Ascending aorta (tissue), 2 donors: ENCODE measurements at places on chromosomes 2 and 18.

DNA sequence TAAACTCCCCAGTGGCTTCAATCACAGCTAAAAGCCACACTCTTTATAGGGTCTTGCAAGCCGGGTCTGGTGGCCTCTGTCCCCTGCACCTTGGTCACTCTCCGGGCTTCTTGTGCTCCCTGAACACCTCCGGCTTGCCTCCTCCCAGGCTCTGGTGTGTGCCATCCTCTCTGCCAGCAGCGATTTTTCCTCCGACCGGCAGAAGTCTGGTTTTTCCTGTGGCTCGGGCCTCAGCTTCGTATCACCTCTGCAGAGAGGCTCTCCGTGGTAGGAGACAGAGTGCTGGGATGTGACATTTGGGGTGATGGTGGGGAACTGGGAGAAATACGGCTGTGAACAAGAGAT lies 58.8 kb upstream of the HPCAL1 start:
- no peaks in the 10 kb centered on the region for H3K4me1 ChIP-seq
- no peak for DNase-seq
- no peak overlapping the region for H3K27ac ChIP-seq
- H3K36me3 ChIP-seq, result no peaks in the 10 kb centered on the region
- no peak overlapping the region for H3K4me3 ChIP-seq
- H3K27me3 ChIP-seq, result no peaks in the 10 kb centered on the region

GRCh38 chr2:188668017-188668680 lies 306.0 kb upstream of the COL3A1 start:
- no peak for DNase-seq
- H3K4me1 ChIP-seq, result peaks cover 3% of the 10 kb centered on the region
- no peaks in the 10 kb centered on the region for H3K36me3 ChIP-seq
- no peak overlapping the region for H3K4me3 ChIP-seq
- no peaks in the 10 kb centered on the region for H3K27me3 ChIP-seq

GRCh38 chr2:171652416-171652785 lies 34.9 kb upstream of the DYNC1I2 start:
- H3K27me3 ChIP-seq, result no peaks in the 10 kb centered on the region
- no peaks in the 10 kb centered on the region for H3K4me1 ChIP-seq
- DNase-seq, result no peak
- no peaks in the 10 kb centered on the region for H3K36me3 ChIP-seq
- H3K27ac ChIP-seq, result no peak overlapping the region

DNA sequence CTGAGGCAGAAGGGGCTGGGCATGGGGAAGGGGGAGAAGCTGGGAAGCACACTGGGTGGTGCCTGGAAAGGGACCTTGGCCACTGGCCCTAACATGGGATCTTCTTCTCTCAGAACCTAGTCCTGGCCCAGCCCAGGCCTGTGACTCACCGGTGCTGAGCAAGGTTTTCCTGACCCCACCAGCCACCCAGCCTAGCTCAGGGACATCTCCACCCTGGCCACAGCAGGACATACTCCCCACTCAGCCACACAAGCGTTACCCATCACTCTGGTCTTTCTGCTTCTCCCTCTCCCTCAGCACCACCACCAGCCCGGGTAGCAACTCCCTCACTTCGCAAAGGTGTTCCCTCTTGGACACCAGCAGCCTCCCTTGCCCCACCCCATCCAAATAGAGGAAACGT lies 22.8 kb downstream of the TNS1 start:
- H3K27me3 ChIP-seq, result no peaks in the 10 kb centered on the region
- no peak overlapping the region for H3K4me3 ChIP-seq
- DNase-seq, result no peak
- peaks cover 18% of the 10 kb centered on the region for H3K4me1 ChIP-seq

DNA sequence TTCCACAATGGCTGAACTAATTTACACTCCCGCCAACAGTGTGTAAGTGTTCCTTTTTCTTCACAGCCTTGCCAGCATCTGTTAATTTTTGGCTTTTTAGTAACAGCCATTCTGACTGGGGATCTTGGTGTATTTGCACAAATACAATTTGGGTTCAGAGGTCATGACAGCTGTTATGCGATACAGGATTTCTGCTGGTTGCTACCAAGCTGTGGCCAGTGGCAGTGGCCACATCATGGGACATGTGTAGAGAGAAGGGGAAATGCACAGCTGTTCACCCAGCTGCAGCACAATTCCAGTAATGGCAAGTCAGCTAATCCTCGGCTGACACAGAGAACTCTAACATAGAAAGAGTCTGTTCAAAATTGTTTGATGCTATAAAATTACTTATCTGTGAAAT lies 21.0 kb upstream of the SELENOI start:
- no peaks in the 10 kb centered on the region for H3K27me3 ChIP-seq
- no peaks in the 10 kb centered on the region for H3K4me1 ChIP-seq
- H3K4me3 ChIP-seq, result no peak overlapping the region

- no peak overlapping the region for H3K27ac ChIP-seq
- H3K4me3 ChIP-seq, result no peak overlapping the region
- no peaks in the 10 kb centered on the region for H3K36me3 ChIP-seq
Measured at GRCh38 chr2:3626812-3627499, 31.0 kb upstream of the ALLC start.

- no peak for DNase-seq
- peaks cover 11% of the 10 kb centered on the region for H3K4me1 ChIP-seq
- no peak overlapping the region for H3K4me3 ChIP-seq
Measured at GRCh38 chr2:41726364-41726763, 321.5 kb upstream of the PKDCC start.

DNA sequence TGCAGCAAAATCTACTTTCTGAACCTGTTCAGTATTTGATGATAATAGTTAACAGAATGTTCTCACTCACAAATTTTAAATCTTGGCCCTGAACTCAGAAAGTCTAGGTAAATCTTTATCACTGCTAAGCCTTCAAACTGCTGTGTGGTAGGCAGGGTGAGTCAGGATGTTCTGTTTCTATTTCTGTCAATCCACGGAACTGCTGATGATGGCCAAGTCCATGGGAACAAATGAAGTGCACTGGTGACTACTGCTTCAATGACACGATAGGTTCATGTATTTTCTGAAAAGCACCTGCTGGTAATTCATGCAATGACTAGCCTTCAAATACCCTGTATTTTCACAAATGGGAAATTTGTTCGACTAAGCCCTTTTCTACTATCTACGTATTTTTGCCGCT lies 14.2 kb downstream of the NIFK start:
- no peak overlapping the region for H3K4me3 ChIP-seq
- no peaks in the 10 kb centered on the region for H3K4me1 ChIP-seq
- no peaks in the 10 kb centered on the region for H3K27me3 ChIP-seq
- H3K27ac ChIP-seq, result peak overlapping the region; percentile 58
- DNase-seq, result no peak
- peaks cover 15% of the 10 kb centered on the region for H3K36me3 ChIP-seq

GRCh38 chr2:151481744-151482143 lies 72.0 kb downstream of the RIF1 start:
- no peak overlapping the region for H3K4me3 ChIP-seq
- no peaks in the 10 kb centered on the region for H3K27me3 ChIP-seq
- peaks cover 18% of the 10 kb centered on the region for H3K36me3 ChIP-seq

GRCh38 chr18:61653823-61654551 lies 238.8 kb downstream of the RNF152 start:
- no peaks in the 10 kb centered on the region for H3K36me3 ChIP-seq
- H3K27me3 ChIP-seq, result no peaks in the 10 kb centered on the region
- no peak for DNase-seq
- no peak overlapping the region for H3K4me3 ChIP-seq
- H3K27ac ChIP-seq, result no peak overlapping the region

DNA sequence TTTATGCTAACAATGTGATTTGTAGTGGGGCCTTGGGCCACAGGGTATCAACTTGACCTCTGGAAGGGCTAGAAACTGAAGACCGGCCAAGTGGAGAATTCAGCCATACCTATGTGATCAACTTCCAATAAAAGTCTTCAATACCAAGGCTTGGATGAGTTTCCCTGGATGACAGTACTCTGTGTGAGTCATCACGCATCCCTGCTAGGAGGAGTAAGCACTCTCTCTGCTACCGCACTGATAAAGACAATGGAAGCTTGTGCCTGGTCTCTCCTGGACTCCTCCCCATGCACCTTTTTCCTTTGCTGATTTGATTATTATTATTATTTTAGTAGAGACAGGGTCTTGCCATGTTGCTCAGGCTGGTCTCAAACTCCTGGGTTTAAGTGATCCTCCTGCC lies 58.1 kb downstream of the SKA1 start:
- DNase-seq, result no peak
- H3K4me1 ChIP-seq, result no peaks in the 10 kb centered on the region
- H3K27me3 ChIP-seq, result no peaks in the 10 kb centered on the region
- no peaks in the 10 kb centered on the region for H3K36me3 ChIP-seq
- H3K4me3 ChIP-seq, result no peak overlapping the region

DNA sequence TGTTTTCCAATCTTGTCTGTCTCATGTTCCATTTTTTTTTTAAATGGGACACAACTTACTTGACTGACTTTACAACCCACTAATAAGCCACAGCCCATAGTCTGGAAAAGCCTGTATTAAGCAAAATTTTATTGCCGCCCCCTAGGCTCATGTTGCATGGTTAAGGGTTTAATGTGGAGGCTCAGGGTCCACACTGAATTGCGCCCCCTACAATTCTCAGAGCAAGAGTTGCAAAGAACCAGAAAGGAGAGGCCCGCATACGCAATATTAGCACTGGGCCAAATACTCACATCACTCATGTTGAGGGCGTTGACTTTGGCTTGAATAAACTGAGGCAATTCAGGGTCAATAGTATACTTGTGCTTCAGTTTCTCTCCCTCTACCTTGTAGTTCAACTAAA lies 65.5 kb downstream of the NEB start:
- no peak for DNase-seq
- no peaks in the 10 kb centered on the region for H3K4me1 ChIP-seq
- H3K36me3 ChIP-seq, result no peaks in the 10 kb centered on the region
- no peak overlapping the region for H3K4me3 ChIP-seq

DNA sequence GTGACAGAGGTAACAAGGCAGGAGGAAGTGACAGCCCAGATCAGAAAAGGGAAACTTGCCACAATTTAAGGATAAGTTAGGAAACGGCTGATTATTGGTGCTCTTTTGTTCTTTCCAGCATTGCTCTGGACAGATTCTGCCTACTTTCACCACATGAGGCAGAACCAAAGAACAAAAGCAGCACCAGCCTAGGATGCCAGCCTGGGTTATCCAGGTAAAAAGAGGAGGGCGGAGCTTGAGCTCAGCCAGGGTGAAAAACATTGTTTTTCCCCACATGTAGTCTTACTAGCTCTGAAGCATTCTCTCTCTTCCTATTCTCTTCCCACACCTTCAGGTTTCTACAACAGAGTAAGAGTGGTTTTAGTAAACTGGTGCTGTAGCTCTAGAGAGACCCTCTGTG lies 300.5 kb downstream of the TMX3 start:
- DNase-seq, result no peak
- H3K36me3 ChIP-seq, result no peaks in the 10 kb centered on the region
- no peaks in the 10 kb centered on the region for H3K27me3 ChIP-seq
- no peaks in the 10 kb centered on the region for H3K4me1 ChIP-seq

- H3K27me3 ChIP-seq, result no peaks in the 10 kb centered on the region
- H3K4me3 ChIP-seq, result no peak overlapping the region
- H3K4me1 ChIP-seq, result peaks cover 8% of the 10 kb centered on the region
- peak overlapping the region; percentile 68 for H3K27ac ChIP-seq
Measured at GRCh38 chr2:25228848-25229278, 60.5 kb upstream of the POMC start.

DNA sequence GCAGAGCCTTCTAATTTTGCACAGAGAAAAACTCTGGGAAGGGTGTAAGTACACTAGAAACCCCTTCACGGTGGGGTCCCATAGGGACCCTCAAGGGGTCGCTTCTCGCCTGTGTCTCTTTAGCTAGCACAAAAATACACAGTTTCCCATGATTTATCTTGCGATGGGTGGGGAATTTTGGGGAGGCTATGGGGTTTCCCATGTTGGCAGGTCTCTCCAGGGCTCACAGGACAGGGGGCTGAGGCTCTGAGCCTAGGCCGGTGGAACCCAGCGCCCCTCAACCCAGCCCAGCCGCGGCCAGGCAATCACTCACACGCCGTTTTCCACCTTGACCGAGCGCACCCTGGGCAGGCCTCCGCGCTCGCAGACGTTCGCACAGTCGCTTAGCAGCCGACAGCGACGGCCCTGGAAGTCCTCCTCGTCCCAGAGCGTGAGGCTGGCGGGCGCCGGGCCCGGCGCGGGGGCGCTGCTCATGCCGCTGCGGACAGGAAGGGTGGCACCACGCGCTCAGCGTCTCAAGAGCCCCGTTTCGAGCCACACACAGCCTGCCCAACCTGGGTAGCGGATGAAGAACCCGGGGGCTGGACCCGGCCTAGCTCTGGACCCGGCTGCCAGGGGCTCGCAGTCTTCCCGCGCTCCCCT lies 398 bp downstream of the CRYBA2 start:
- H3K4me3 ChIP-seq, result peak overlapping the region; percentile 54
- H3K36me3 ChIP-seq, result no peaks in the 10 kb centered on the region
- no peak for DNase-seq
- H3K27me3 ChIP-seq, result peaks cover 56% of the 10 kb centered on the region

GRCh38 chr2:56531668-56532420 lies 348.1 kb downstream of the CCDC85A start:
- no peaks in the 10 kb centered on the region for H3K4me1 ChIP-seq
- no peaks in the 10 kb centered on the region for H3K27me3 ChIP-seq
- H3K4me3 ChIP-seq, result no peak overlapping the region
- DNase-seq, result no peak
- H3K27ac ChIP-seq, result no peak overlapping the region

DNA sequence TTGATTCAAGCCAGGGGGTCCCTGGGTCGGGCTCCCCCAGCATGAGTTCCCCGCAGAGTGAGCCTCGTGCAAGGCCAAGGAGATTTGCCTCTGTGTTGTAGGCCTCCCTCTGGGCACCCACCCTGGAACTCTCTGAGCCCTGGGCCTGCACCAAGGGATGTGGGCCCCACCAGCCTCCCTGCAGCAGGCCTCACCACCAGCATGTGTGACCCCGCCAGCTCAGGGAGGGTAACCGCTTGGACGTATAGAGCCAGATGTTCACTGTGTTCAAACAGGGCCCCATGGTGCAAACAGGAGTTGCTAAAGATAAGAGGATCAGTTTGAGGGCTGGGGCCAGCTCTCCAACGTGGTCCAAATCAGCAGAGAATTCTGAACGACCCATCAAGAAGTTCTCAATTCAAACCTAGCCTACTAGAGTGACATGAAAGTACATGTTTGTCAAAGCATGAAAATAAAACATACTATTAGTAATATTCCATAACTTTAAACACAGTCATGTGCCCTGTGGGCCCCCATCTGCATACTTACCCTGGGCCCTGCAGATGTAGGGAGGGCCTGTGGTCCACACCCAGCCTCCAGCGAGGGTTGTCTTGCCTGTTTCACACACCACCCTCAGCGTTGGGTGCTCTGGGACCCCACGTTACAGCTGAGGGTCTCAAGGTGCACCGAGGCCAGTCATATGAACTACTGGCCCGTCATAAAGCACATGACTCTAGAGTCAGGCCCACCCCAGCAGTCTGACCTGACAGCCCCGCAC lies 5.5 kb upstream of the TUBB6 start:
- H3K27me3 ChIP-seq, result no peaks in the 10 kb centered on the region
- no peak overlapping the region for H3K4me3 ChIP-seq
- no peak overlapping the region for H3K27ac ChIP-seq
- no peaks in the 10 kb centered on the region for H3K36me3 ChIP-seq

- H3K4me3 ChIP-seq, result no peak overlapping the region
- DNase-seq, result no peak
- H3K27me3 ChIP-seq, result no peaks in the 10 kb centered on the region
- no peaks in the 10 kb centered on the region for H3K4me1 ChIP-seq
- H3K27ac ChIP-seq, result no peak overlapping the region
- no peaks in the 10 kb centered on the region for H3K36me3 ChIP-seq
Measured at GRCh38 chr2:158359846-158360245, 96.7 kb downstream of the CCDC148 start.
